Stimulated activated CD4-positive, alpha-beta T cell treated with anti-CD3 and anti-CD28 coated beads, Interleukin-4, amount 100 ng/mL, for 24 hours (primary cell): ENCODE measurements at places on chromosomes 2 and 18.
A peak's percentile ranks its signal among the peaks of the same experiment; 100 is the strongest.

DNA sequence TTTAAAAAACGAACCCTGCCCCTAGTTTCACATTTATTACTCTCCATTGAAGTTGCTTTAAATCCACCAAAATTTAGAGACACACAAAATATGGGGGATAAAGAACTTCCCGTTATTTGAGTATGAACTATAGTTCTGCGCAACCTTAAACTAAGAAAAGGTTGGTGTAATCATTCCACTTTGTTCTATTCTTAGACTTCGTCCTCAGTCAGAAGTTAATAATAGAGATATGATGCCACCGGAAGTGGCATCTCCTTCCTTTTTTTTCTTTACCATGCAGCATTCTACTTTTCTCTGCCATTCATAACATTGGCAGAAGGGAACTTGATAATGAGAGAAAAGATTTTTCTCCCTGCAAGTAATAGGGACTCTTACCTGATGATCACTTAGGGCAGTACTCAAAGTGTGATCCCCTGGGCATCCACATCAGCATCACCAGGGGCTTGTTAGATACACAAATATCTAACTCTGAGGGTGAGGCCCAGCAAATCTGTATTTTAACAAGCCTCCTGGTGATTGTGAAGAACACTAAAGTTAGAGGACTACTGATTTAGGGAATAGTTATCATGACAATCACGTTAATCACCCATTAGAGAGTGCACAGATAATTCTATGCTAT is 147.7 kb upstream of the DTNA start:
- DNase-seq, result no peak

- DNase-seq, result no peak
Observed at GRCh38 chr2:78011251-78011650, 489.1 kb upstream of the LRRTM4 start.

DNA sequence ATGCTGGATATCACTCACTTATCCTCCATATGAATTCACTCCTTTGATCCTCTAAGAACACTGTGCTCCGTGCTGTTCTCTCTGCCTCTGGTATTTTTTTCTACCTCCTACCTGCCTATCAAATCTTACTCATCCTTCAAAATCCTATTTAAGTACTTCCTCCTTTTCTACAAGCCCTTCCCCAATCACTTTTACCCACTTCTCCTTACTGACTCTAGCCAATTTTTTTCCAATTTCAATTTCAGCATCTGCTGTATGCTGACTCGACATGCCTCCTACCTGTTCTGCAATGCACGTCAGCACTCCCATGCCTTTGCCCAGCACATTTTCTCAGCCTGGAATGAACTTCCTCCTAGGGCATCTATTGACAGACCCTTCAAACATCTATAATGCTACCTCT is 37.3 kb upstream of the LNPK start:
- no peak for DNase-seq

DNA sequence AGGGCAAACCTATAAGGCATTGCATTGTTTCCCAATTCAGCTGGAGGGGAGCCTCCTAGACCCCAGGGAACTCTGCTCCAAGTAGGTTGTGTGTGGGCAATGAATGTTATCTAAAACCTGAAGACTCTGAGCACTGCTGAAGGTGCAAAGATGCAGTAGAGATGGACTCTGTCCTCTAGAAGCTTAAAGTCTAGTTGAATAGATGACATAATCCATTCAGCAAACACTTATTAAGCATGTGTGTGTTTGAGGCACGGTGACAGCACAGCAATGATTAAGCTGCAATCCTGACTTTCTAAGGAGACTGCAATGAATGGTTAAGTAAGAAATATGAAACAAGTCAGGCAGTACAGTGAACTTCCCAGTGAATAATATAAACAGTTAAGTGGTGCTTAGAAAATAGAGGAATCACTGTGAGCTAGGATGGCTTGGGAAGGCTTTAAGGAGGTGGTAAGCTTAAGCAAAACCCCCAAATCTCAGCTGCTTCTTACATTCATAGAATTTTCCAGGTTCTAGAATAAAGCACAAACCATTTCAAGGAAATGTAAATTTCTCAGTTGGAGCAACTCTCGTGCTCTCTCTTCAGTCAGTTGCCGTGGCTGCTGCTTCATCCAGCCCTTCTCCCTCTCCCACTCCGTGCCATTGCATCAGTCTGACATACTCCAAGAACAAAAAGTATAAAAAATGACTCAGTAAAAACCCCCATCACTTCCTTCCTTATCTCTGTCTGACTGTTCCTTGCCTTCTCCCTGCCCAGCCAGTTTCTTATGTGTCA is 19.1 kb downstream of the MXD1 start:
- DNase-seq, result peak; percentile 29

- no peak for DNase-seq
Observed at GRCh38 chr18:2680216-2680792, 24.8 kb downstream of the SMCHD1 start.

DNA sequence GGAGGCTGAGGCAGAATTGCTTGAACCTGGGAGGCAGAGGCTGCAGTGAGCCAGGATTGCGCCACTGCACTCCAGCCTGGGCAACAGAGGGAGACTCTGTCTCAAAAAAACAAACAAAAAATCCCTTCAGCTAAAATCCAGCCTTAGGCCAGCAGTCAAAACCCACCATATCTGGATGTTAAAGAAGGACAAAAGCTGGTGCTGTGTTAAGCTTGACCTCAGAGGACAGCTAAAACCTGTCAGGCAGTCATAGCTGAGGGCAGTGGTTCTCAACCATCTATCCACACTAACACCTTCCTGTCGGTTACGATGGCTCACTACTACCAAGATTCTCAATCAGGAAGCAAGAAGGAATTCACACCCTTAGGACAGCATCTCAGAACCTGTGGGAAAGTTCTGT is 9.6 kb downstream of the PTRHD1 start:
- DNase-seq, result no peak

DNA sequence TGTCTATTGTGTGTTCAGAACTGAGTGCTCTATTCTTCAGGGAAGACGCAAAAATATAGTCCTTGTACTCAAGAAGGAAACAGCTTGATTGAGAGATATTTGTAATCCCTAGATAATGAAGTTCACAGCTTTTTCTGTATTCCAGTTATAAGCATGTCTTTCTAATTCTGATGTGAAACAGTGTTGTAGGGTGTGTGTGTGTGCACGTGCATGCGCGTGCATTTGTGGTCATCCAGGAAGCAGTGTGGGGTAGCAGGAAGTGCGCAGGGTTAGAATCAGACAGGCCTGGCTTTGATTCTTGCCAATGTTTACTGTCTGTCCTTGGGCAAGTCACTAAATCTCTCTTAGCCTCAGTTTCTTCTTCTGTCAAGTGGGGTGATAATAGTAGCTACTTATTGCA is 87.9 kb downstream of the NPAS2 start:
- no peak for DNase-seq

GRCh38 chr2:25386971-25387875 is 45.5 kb upstream of the DNMT3A start:
- DNase-seq, result no peak

- DNase-seq, result no peak
Observed at GRCh38 chr2:113757138-113757657, 756 bp upstream of the SLC35F5 start.

- DNase-seq, result no peak
Observed at GRCh38 chr2:112183327-112184025, 45.3 kb downstream of the FBLN7 start.

DNA sequence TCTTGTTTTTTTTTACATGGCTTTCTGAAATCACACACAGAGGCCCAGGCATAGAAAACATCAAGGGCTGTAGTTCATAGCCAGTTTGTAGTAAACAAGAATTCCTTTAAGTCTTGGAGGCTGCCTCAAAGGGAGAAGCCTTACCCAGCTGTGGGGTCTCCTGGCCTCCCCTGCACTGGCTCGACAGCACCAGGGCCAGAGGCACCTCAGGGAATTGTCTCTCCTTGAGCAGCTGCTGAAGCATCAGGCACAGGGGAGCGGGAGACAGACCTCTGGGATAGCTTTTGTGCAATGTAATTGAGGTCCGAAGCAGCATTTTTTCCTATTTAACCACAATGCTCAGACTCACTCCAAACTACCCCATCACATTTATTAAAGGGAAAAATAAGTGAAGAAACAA is 209.1 kb downstream of the HRH4 start:
- no peak for DNase-seq

DNA sequence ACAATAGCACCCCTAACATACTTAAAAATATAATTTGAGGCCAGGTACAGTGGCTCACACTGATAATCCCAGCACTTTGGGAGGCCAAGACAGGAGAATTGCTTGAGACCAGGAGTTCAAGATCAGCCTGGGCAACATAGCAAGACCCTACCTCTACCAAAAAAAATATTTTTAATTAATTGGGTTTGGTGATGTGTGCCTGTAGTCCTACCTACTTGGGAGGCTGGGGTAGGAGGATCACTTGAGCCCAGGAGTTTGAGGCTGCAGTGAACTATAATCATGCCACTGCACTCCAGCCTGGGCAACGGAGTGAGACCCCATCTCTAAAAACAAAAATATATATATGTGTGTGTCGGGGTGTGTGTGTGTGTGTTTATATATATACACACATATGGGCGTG is 91.3 kb downstream of the MEMO1 start:
- no peak for DNase-seq

DNA sequence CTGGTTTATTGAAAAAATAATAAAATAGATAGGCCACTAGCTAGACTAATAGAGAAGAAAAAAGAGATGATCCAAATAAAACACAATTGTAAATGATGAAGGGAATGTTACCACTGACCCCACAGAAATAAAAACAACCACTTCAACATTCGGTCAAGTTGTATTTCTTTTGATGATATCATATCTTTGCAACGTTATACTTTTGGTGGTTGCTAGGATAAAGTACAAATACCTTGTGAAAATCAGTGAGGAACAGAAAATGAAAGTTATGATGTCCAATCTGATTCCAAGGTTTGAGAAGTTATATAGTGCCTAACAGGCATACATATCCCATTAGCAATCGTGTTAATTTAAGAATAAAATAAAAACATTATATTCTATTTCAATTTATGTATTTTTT is 6.6 kb upstream of the ASNSD1 start:
- no peak for DNase-seq

- no peak for DNase-seq
Observed at GRCh38 chr2:5145801-5146200, 546.4 kb upstream of the SOX11 start.

GRCh38 chr2:94997981-94998930 is 27.3 kb upstream of the MAL start:
- DNase-seq, result no peak

- DNase-seq, result no peak
Observed at GRCh38 chr18:57831597-57832377, 28.7 kb upstream of the ATP8B1 start.

- no peak for DNase-seq
Observed at GRCh38 chr2:136005462-136006196, 20.2 kb upstream of the DARS1 start.

GRCh38 chr2:28653892-28654662 is 97.6 kb upstream of the PPP1CB start:
- no peak for DNase-seq

- DNase-seq, result no peak
Observed at GRCh38 chr18:31204166-31204565, 41.5 kb upstream of the DSC1 start.

DNA sequence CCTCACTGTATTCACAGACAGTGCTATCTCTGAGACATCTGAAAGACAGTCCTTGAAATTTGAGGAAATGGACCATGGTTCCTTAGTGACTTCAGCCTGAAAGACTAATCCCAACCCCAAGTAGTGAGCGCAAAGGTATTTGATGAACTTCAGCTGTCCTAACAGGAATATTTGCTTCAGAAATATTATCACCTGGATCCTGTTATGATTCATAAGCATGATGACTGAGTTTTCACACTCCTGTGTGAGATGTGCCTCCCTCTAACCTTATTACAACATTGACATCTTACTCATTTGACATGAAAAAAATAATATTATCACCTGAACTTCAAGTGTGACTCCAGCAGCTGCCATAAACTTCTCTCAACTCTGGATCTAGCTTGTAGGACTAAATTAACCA is 11.6 kb upstream of the MRPL19 start:
- no peak for DNase-seq

DNA sequence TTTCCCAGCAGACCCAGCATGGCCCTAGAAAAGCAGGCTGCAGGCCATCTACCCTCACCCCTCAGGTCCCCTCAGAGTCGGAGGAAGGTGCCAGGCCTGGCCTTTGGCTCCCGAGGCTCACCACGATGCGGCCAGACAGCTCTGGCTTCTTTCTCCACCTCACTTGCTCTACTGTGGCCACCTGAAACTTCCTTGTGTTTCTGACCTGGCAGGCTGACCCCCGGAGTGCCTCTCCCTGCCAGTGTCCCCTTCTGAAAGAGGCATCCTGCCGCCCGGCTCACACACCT is 375.0 kb upstream of the HS6ST1 start:
- DNase-seq, result no peak
